ENCODE measurements at places on chromosomes 16 and 17. TPM values are rescaled to one million over a fixed set of nuclear protein-coding genes. Genes with fewer than 3 reads are reported as not detected.

DNA sequence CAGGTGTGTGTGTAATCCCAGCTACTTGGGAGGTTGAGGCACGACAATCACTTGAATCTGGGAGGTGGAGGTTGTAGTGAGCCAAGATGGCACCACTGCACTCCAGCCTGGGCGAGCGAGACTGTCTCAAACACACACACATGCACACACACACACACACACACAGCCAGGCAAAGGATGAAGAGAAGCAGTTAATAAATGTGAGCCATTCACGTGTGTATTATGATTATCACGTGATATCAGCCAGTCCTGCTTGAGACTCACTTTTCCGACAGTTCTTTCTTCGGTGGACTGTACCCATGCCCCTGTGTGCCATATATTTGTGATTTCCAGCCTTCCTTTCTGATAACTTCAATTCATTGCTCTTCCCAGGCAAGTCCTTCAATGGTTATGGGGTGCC is 119.3 kb downstream of the PRKCB start:
- no peak for DNase-seq
- no peaks in the 10 kb centered on the region for H3K4me1 ChIP-seq
- H3K36me3 ChIP-seq: no peaks in the 10 kb centered on the region
- no peak overlapping the region for H3K4me3 ChIP-seq

Gene RNPS1
- total RNA-seq: 301 TPM

- no peaks in the 10 kb centered on the region for H3K4me1 ChIP-seq
- no peak for DNase-seq
- H3K27ac ChIP-seq: no peak overlapping the region
- no peaks in the 10 kb centered on the region for H3K27me3 ChIP-seq
- peaks cover 30% of the 10 kb centered on the region for H3K36me3 ChIP-seq
- no peak overlapping the region for H3K4me3 ChIP-seq
These were observed 61.4 kb downstream of the ARHGAP17 start for GRCh38 chr16:24953721-24954120.

- no peak overlapping the region for H3K4me3 ChIP-seq
- peaks cover 8% of the 10 kb centered on the region for H3K36me3 ChIP-seq
- H3K27ac ChIP-seq: no peak overlapping the region
- H3K4me1 ChIP-seq: no peaks in the 10 kb centered on the region
- DNase-seq: no peak
These were observed 210.2 kb downstream of the RPTOR start for GRCh38 chr17:80754846-80755245.

Gene SEZ6L2
- 68.9 TPM for total RNA-seq

GRCh38 chr17:78110363-78111015 is 18.1 kb downstream of the TMC6 start:
- no peak for DNase-seq
- H3K27me3 ChIP-seq: no peaks in the 10 kb centered on the region
- H3K4me1 ChIP-seq: peaks cover 8% of the 10 kb centered on the region
- no peak overlapping the region for H3K27ac ChIP-seq

Gene SLC26A11
- 10.4 TPM for total RNA-seq

GRCh38 chr16:85522308-85522841 is 90.7 kb upstream of the GSE1 start:
- H3K27me3 ChIP-seq: no peaks in the 10 kb centered on the region
- H3K4me1 ChIP-seq: peaks cover 36% of the 10 kb centered on the region
- peak overlapping the region; percentile 16 for H3K4me3 ChIP-seq
- no peak for DNase-seq
- peak overlapping the region; percentile 29 for H3K27ac ChIP-seq

Measured in Calu3 (cell line).